ENCODE measurements at places on chromosomes 7 and 10. TPM values are rescaled to one million over a fixed set of nuclear protein-coding genes. Genes with fewer than 3 reads are reported as not detected.

GRCh38 chr7:123198668-123199652, 809 bp downstream of the SLC13A1 start:
- no peak for DNase-seq

Gene HMX2
- total RNA-seq, result not detected

Gene WASHC2C
- 40.6 TPM for total RNA-seq

DNA sequence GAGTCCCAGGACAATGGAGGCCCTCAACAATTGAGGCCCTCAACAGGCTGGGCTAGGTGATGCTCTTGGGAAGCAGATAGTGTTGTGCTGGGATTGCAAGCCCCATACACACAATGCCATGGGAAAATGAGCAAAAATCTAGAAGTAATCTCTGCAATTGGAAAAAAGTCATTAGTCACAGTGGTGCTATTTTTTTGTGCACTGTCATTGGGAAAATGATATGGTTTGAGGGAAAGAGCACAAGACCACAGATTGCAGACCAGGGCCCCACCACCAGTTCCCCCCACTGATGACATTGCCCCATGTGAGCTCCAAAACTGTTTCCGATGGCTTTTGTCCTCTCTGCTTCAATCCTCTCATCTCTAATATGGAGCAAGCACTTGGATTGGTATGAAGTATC, 1.9 kb downstream of the KCTD7 start:
- no peak for DNase-seq

DNA sequence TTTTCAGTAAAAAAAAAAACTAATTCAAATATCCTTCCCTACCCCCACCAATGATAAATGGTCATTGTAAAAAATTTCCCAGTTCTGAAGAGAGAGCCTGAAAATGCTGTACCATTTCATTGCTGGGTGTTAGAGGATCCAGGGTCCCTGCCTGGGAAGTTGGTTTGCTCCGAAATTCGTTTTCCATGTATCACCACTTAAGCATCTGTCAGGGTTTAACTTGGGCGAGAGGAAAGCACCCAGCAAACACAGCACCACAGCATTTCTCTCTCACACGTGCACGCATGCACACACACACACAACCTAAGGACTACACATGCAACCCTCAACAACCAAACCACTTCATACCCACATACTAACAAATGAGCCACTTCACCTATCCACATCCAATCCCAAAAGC, 42.1 kb upstream of the EMX2 start:
- no peak for DNase-seq

DNA sequence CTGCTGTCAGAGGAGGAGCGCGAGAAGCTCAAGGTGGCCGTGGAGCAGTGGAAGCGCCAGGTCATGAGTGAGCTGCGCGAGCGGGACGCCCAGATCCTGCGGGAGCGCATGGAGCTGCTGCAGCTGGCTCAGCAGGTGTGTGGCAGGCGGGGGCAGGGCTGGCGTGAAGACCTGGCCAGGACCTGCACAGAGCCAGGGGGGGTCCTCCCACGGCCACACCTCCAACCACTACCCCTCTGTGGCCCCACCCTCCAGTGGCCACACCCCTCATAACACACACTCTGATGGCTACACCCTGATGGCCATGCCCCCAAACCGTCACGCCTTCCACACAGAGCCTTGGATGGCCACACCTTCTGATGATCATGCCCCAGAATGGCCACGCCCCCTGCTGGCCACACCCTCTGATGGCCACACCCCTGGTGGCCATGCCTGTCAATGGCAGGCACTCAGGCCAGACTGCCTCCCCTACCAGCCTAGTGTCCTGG, 23.4 kb upstream of the DPYSL4 start:
- DNase-seq, result no peak

GRCh38 chr10:51090190-51090589, 15.9 kb downstream of the PRKG1 start:
- no peak for DNase-seq

Gene CXCL12
- 149 TPM for total RNA-seq

Gene FGFBP3
- total RNA-seq, result 2.0 TPM

- DNase-seq, result no peak
Measured at GRCh38 chr7:2022737-2023250, 210.0 kb downstream of the MAD1L1 start.

DNA sequence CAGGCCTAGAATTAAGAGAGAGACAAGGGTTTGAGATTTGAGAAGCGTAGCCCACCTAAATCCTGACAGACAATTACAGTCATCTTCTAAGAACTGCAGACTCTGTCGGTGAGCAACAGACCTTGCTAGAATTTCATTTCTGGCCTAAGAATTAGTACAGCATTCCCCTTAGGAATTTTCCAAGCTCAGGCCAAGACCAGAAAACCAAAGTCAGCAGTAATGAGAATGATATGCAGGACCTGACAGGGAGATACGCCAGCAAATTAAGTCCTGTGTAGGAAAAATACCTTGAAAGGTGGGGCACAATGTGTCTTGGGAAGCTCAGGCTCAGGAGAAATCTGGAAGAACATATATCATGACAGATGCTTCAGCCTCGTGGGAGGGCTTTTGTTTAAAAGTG, 52.7 kb upstream of the HERPUD2 start:
- DNase-seq, result no peak

DNA sequence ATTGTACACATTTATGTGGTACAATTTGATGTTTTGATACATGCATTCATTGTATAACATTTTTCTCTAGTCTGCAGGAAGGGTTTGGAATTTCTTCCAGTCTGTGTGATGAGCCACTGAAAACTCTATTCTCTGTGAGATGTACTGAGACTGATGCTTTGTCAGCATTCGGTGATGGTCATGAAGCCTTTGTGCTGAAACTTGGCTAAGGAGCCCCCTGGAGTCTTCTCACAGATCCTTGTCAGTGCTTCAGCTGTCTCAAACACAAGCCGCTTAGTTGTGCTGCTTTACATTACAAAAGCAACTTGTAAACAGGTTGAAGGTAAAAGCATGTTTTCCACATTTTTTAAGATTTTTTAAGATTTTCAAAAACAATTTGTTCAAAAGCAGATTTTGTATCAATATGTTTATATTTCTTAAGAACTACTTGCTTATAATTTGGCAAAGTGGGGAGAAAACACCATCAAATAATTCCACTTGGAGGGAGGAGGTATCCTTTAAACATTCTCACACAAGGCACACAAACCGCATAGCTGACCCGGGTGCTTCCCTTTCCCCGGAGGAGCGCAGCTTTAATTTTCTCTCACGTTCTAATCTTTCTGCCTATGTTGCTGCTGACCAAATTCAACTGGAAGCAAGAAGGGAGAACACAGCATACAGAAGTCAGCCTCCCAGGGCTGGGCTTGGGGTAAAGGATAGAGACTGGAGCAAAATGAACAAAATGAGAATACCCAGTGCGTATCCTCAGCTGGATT, 249.8 kb upstream of the VSTM2A start:
- DNase-seq, result no peak

Gene AKR1E2
- total RNA-seq, result 17.6 TPM

All from thoracic aorta (tissue), 2 donors.